Activated CD4-positive, alpha-beta T cell treated with anti-CD3 and anti-CD28 coated beads, Interleukin-2, amount 10 ng/mL, durations not matched to agents 24 days and 14 days (primary cell): ENCODE measurements at places on chromosomes 5 and 9. TPM values are rescaled to one million over a fixed set of nuclear protein-coding genes. Genes with fewer than 3 reads are reported as not detected.
A peak's percentile ranks its signal among the peaks of the same experiment; 100 is the strongest.

- DNase-seq, result no peak
Observed at GRCh38 chr5:171610686-171611085, 174.9 kb upstream of the SMIM23 start.

GRCh38 chr9:113837334-113837733 is 38.8 kb upstream of the ZNF618 start:
- no peak for DNase-seq

GRCh38 chr9:93107151-93107824 is 11.3 kb downstream of the CARD19 start:
- DNase-seq, result no peak

NTRK2 gene
- 2.3 and 2.4 TPM in 2 replicates for total RNA-seq

RNF208 gene
- total RNA-seq, result 12.8 and 15.2 TPM in 2 replicates

CBY3 gene
- 0.45 and 0.63 TPM in 2 replicates for total RNA-seq

GNA14 gene
- not detected in 2 replicates for total RNA-seq

GRCh38 chr5:102974177-102974576 is 145.8 kb downstream of the GIN1 start:
- DNase-seq, result no peak

DNA sequence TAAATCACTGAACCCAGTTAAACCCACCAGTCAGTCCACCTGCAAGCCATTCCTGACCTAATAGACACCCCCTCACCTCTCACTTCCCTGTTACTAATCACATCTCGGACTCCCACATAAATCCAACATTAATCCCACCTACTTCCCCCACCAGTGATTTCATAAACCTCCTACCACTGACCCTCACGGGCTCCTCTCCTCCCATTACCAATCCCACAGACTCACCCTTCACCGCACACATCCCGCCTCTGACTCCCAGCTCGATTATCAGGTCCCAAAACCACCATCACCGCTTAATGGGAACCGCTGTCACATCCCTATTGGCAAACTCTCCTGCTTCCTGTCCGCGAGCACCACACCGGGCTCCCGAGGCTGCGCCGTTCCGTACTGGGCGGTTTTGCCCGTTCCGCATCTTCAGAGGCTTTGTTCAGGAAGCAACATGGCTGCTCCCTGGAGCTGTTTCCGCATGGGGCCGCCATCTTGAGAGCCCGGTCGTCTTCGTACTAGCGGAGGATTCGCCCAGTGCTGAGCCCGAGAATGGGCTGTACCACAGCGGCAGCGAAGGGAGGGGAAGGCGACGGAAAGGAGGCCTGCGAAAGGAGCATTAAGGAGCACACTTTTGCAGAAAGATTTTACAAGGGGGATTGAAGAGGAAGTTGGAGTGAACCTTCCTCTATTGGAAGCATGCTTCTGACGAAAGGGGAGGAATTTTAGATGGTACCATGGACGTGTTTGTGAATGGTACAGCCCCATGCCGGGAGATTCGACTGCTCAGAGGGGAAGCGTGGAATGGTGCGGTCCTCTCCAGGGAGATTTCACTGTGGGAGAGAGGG is at the start of gene ZNF300:
ZNF300 (minus strand) TSS at position 502 of the 833 bp plus-strand sequence. CDS start 1,825 bp downstream, outside the sequence.
- peak; percentile 68 for DNase-seq

FOXD4L3 gene
- total RNA-seq, result not detected in 2 replicates

- no peak for DNase-seq
Observed at GRCh38 chr5:134084022-134084565, 30.4 kb upstream of the TCF7 start.

DNA sequence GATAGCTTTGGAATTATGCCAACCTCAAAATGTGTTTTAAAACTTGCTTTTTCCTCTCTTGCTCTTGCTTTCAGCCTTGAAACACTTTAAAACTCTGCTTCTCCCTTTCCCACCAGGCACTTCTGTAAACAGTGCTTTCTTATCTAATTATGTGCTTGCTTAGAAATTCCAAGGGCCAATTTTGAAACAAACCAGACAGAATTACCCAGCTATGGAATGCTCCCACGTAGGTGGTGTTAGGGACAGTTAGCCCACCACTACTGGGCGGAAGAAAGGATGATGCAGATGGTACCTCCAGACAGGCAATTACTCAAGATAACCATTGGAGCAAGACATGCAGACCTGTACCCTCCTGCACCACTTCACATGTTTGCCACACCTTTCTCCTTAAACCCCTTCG is 523.0 kb upstream of the PTPRD start:
- no peak for DNase-seq

SLC46A2 gene
- not detected in 2 replicates for total RNA-seq

FBN2 gene
- total RNA-seq, result not detected in 2 replicates

DNA sequence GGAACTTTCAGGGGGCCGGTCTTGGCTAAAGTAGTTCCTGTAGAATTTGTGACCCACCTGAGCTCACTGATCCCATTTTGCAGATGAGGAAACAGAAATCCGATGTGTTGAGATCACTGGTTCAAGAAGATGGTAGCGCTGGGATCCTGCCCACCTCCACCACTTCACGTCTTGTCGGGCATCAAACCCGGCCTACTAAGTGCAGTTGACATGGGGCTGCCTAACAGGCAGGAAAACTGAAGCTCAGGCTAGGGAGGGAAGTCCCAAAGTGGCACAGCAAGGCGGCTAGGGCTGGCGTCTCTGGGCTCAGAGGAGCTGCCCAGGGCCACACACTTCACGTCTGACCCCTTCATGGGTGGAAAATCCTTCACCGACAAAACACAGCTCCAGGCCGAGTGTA is 502 bp upstream of the ENG start:
- DNase-seq, result no peak

GRIA1 gene
- total RNA-seq, result not detected in 2 replicates

CCL27 gene
- 0.52 and 0.70 TPM in 2 replicates for total RNA-seq

ABLIM3 gene
- not detected in 2 replicates for total RNA-seq

DNA sequence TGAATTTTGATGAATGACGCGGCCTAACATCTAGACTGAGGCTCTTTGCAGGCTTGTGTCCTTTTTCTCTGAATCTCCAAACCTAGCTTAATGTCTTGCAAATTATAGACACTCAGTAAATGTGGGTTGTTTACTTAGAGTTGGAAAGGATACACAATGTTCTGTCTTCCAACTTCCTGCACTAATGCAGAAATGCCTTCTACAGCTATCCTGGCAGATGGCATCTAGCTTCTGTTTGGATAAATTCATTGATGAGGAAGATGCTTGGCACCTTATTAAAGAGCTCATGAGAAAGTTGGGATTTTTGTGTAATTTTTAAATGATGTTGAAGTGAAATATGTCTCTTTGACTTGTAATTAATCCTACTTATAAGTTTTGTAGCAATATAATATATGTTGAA is 1822.2 kb downstream of the MAT2B start:
- no peak for DNase-seq

DNA sequence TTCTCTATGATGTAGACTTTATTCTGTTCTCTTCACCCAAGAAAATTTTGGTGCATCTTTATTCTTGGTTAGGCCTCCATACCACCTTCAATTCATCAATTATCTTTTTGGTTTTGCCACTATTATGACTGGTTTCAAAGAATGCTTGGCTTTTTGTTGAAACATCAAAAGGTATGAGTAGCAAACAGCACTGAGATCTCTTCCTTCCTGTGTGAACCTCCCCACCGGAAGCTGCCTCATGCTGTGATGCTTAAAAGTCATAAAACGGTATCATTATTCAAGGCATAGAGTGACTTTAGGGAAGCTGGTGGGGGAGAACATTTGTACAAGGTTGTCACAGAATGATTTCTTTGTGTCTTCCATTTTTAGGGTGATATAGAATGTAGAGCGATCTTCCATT is 70.6 kb downstream of the IQGAP2 start:
- DNase-seq, result peak; percentile 88

- no peak for DNase-seq
Observed at GRCh38 chr5:180013678-180014077, 57.9 kb downstream of the RNF130 start.

PCDHA6 gene
- total RNA-seq, result not detected in 2 replicates

DNA sequence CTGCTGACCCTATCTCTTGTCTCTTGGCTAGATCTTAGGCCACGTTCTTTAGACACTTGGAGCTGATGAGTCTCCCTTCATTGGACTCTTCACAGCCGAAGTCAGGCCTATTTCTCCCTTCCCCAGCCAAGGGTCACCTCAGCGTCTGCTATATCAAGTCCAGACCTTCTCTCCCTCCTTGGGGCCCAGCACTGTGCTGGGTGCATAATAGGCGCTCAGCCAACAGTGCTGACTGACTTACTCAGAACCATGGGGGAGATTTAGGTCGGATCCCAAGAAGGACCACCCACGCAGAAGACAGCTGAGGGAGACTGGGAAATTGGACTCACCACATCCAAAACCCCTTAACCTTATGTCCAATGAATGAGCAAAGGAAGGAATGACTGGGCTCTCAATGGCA is 5.6 kb upstream of the AMBP start:
- no peak for DNase-seq

PFN3 gene
- not detected in 2 replicates for total RNA-seq

DNA sequence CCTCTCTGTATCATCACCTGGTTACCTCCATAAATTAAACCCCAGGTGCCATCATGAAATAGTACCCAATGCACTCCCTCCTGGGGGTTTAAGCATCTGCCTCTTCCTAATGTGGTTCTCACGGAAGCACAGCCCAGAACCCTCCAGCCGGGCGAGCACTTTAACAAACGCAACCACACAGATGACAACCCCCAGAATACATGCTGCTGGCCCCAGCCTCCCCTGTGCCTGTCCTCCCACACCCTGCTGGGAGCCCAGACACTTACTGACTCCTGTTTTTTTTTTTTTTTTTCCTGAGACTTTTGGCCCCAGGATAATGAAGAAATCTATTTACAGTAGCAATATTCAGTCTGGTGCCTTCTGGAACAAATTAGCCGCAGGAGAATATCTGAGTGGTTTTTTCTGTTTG is 50.0 kb upstream of the COL5A1 start:
- no peak for DNase-seq

ENG gene
- 29.9 and 32.4 TPM in 2 replicates for total RNA-seq

DNA sequence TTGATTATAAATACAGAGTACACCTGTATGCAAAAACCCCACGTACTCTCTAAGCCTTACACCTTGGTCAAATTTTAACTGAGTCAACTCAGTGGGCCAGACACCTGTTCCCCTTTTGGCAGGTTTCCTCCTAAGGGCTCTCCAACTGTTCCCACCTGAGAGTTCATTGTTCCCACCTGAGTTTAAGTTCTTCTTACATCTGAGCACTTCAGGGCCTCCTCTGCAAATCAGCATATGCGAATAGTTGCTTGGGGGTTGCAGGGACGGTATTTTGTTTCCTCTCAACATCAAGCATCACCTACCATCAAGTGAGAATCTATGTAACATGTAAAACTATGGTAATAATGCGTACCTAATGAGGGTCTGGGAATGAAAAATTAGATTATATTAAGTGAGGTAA is 300.0 kb downstream of the PIK3R1 start:
- no peak for DNase-seq

DNA sequence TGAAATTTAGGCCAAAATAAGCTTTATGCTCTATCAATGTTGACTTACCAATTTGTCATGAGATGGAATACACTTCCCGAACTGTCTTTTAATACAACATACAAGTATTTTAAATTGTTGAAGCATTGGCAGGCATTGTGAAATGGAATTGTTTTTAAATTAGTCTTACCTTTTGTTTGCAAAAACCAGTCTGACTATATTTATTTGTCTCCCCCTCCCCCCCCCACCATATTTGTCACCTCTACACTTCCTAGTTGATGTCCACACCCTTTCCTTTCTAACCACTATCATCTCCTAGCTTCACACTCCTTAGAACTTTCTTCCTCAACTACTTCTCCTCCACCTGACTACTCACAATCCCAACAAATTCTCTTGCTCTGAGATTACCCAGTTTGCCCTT is 40.9 kb downstream of the FAF2 start:
- DNase-seq, result no peak

- DNase-seq, result no peak
Observed at GRCh38 chr9:116555556-116556155, 131.4 kb upstream of the TRIM32 start.

FBP2 gene
- total RNA-seq, result not detected in 2 replicates

DNA sequence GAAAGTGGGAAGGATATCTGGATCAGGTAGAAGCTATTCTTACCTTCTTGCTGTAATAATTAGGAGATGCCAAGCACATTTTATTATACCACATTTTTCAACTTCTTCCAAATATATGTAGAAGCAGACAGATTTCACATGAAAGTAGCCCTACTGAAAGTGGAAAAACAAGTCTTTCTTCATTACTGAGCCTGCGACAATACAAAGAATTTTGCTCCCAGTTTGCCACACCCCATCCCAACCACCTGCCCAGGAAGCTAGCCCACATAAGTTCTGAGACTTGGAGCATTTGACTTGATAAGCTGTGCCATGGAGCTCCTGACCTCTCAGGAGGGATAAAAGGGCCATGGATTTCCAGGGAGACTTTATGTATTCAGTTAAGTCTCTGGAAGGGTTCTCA is 249.1 kb upstream of the ADCY2 start:
- DNase-seq, result no peak

- DNase-seq, result no peak
Observed at GRCh38 chr5:1648806-1649205, 125.0 kb upstream of the LPCAT1 start.

GRCh38 chr9:134863306-134863902 is 17.2 kb upstream of the FCN2 start:
- no peak for DNase-seq

SLC27A6 gene
- not detected in 2 replicates for total RNA-seq

- DNase-seq, result no peak
Observed at GRCh38 chr5:77285251-77285841, 74.9 kb downstream of the PDE8B start.

GRCh38 chr5:53545744-53546143 is 14.7 kb upstream of the NDUFS4 start:
- no peak for DNase-seq

DNA sequence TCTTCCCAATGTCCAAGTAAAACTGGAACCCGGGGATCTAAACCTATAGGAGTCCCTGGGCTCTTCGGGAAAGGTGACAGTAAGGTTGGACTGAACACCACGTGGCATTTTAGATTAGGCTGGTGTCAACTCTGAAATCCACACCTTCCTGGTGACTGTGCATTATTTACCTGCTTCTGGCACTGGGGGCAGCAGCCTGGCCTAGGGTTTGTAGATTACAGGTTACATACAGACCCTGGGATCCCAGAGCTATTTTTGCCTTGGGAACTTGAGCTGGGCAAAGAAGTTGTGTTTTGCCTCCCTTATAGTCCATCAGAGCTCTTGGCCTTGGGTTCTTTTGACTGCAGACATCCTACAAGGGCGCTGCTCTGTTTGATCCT is 173.2 kb downstream of the DAB2IP start:
- no peak for DNase-seq

PSD2 gene
- total RNA-seq, result not detected in 2 replicates

DMRT3 gene
- not detected in 2 replicates for total RNA-seq

DNA sequence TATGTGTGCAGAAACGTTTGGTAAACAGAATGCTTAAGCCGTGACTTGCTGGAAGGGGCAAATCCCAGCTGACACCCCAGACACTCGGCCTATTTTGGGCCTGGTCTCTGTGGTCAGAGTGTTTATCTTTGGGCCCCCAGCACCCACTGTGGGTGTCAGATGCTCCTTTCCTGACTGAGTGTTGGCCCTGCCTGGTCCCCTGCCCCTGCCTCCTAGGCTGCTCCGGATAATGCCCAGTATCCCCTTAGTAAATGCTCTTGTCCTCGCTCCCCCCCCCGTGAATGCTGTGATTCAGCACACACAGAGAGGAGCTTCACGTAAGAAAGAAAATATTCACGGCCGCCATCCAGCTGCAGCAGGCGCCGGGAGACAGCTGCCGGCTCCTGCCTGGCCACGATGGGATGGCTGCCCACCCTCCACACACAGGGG is 11.3 kb upstream of the ANGPTL2 start:
- no peak for DNase-seq
